ENCODE measurements at places on chromosomes 4 and X.

- no peak for DNase-seq
These were observed at the start of gene DOK7 for GRCh38 chr4:3462790-3463415. Gene DOK7, plus strand, starts transcription at chr4:3463306. Its CDS starts 70 bp downstream, at chr4:3463376.

- no peak for DNase-seq
These were observed 447.7 kb downstream of the STIM2 start for GRCh38 chr4:27308379-27308778.

DNA sequence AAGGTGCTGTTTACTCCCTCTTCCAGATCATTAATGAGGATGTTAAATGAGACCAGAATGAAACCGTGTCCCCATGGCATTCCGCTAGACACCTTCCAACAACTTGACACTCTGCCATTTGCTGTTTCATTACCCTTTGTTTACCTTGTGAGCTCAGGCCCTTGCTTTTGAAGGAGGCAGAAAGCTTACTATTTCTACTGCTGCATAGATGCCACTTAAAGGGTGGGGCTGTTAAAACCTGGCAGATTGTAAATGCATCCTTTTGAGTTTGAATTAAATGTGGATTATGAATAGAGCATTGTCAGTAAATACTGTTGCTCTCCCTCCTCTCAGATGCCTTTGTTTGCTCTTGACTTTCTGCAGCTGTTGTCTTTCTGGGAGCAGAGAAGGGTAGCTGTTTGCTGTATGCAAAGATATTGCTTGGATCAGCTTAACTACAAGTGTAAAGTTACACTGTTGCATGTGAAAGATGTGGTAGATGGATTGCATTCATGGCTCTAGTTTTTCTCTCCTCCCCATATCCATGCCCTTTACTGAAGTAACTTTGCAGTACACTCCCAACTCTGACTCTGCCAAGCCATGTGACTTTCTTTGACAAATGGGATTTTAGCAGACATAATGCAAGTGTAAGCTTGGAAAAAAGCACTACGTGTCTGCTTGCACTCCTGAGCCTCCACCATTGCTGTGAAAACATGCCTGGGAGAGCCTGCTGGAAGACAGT is 75.0 kb upstream of the DHX15 start:
- DNase-seq: no peak

- DNase-seq: no peak
These were observed 9.3 kb upstream of the RFC1 start for GRCh38 chr4:39375478-39375877.

DNA sequence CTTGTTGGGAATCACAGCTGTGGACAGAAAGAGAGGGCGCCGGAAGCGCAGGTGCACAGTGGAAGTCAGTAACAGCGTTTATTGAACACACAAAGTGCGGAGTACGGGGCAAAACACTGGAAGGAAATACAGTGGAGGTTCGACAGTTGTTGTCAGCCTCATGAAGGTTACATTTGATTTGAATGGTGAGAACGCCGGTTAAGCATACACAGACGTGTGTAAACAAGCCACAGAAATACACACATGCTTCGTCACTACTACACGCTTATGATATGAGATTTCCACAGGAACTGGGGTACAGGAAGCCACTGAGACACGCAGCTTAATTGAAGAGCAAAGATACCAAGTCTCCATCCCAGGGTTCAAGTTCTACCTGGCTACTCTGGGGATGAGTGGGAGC is 12.0 kb downstream of the CCKAR start:
- no peak for DNase-seq

- no peak for DNase-seq
These were observed 28.3 kb downstream of the FAT1 start for GRCh38 chr4:186695392-186695791.

DNA sequence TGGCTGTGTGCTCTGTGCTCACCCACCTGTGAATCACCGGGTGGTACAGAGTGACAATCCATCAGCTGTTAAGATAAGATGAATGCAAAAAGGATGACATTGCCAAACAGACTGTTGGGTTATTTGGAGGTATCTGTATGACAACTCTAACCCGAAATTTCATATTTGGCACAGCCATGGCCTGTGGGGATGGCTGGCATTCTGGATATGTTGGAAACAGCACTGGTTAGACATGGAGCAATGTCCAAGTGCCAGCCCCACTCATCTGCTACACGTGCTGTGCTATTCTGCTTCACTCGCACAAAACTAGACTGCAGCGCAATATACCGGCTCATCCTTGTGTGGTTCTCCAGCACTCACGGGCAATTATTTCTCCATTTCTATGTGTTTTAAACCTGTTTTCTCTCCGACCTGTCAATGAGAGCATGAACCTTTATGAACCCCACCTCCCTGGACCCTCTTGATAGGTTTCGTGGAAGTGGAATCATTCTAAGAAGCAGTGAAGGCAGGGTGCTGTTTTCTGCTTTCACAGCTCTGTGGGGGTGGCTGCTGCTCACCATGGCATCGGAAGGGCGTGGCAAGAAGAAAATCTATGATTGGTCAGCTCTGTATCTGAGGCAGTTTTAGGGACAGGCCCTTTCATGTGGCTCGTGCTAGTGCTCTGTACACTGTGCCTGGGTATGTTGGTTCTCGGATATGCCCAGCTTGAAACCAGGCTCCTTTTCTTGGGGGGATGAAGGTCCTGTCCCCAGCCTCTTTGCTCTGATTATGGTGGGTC is 94.9 kb downstream of the ENPP6 start:
- no peak for DNase-seq

- DNase-seq: no peak
These were observed 153.7 kb downstream of the AMELX start for GRCh38 chrX:11446949-11447348.

DNA sequence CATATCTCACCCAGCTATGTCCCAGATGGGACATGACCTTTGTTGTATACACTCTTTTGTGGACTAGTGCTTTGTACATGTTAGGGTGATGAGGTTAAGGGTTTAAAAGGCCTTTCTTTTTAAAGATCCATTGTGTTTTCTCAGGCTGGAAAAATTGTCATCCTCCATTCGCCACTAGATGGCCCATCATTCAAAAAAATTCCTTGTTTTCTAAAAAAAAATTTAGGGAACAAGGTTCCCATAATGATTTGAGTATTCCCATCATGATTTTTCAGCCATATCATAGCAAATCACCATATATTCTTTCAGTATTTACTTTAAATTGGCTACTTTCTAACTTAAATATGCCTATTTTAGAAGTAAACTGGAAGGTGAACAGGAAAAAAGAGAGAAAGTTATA is 91.9 kb upstream of the TMEM164 start:
- no peak for DNase-seq

DNA sequence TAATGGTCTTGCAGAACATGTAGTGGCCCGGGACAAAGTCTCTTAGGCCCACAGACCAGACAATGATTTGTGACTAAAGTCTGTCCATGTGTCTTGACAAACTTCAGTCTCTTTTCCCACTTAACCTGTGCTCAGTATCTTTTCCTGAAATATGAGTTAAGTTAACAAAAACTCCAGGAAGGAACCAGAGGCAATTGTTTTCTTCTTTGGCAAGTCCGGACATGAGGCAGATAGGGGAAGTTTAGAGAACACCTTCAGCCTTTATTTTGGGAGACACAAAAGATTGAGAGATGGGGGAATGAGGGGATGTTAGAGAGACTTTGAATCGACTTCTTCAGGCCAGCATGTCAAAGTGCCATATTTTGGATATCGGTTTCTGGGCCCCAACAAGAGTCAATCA is 80.2 kb upstream of the FRMPD4 start:
- no peak for DNase-seq

DNA sequence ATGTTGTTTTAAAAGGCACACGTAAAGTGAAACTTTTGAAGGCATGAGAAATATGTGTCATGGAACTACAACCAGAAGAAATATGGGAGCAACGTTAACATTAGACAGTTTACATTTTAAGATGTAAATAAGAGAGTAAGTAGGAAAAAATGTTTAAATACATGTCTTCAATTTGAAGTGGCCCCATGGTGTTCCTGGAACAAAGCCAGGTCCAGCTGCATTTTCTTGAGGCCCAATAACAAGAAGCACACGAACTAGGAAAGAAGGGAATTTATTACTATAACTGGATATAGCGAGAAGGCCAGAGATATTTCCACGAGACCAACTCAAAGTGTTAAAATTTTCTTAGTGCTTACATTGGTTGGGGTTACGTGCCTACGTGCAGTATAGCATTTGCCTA is 458.1 kb downstream of the KCTD8 start:
- no peak for DNase-seq

DNA sequence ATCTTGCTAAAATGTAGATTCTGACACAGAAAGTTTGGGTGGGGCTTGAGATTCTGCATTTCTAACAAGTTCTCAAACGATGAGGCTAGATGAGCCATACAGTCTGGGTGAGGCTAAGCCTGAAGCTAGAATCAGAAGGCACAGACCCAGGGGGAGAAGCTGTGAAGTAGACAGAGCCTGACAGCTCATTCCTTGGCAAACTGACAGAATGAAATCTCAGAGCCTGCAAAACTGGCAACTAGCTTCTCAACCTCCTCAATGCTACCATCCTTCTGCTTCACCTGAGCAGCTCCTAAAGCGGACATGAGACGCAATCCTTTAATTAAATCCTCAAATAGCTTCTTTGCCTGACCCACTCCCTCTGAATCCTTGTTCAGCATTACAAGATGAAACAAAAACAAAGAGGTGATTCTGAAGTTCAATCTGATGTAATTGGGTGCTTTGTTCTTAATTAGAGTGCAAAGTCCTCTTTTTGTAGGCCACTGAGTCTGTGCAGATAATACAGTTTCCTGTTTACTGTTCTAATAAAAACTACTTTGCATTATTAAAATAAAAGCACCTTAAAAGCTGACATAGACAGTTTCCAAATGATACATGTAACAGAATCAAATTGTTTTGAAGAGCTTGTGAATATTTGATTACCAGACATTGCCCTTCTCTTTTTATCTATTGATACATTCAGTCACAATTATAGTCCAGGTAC is 71.0 kb upstream of the BMP2K start:
- DNase-seq: no peak

Data from stimulated activated CD4-positive, alpha-beta T cell treated with anti-CD3 and anti-CD28 coated beads, Interleukin-1b, Interleukin-23, amount 100 ng/mL, for 4 hours (primary cell).